Amniotic epithelial cell (primary cell): ENCODE measurements at places on chromosomes 4 and X.

- peak; percentile 64 for DNase-seq
These were observed 357.8 kb downstream of the MID1IP1 start for GRCh38 chrX:39158801-39159657.

DNA sequence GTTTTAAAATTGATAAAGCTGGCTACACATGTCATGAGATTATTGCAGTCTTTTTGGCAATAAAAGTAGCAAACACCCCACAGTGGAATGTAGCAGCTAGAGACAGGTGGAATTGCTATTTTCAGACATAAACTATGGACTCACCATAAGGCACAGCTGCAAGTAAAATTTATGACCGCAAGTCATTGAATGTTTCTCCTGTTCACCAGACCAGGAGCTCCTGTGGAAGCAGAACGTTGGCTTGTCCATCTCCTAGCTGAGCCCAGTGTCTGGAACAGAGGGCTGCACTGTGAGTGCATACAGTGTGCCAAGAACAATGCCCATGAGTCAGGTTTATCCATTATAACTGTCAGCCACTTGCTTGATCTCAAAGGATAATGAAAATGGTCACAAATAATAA, 538.2 kb downstream of the INPP4B start:
- DNase-seq = no peak

- DNase-seq = no peak
These were observed 340.0 kb downstream of the FBXW7 start for GRCh38 chr4:152195888-152196287.

DNA sequence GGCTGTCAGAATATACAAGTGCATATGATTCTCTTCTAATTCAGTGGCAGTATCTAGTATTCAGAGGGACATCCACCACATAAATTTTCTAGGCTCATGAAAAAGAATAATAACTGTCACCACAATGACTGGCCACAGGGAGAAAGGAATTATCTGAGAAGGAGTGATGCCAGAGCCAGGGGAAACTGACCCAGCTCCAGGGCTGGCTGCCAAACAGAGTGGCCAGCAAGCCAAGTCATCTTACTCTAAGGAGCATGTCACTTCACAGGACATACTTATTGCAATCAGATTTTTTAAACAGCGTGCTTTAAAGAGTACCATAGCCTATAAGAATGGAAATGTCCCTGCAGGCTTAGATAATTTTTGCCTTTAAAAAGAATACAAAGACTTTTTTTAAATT, 5.8 kb upstream of the SEPTIN11 start:
- DNase-seq = no peak

DNA sequence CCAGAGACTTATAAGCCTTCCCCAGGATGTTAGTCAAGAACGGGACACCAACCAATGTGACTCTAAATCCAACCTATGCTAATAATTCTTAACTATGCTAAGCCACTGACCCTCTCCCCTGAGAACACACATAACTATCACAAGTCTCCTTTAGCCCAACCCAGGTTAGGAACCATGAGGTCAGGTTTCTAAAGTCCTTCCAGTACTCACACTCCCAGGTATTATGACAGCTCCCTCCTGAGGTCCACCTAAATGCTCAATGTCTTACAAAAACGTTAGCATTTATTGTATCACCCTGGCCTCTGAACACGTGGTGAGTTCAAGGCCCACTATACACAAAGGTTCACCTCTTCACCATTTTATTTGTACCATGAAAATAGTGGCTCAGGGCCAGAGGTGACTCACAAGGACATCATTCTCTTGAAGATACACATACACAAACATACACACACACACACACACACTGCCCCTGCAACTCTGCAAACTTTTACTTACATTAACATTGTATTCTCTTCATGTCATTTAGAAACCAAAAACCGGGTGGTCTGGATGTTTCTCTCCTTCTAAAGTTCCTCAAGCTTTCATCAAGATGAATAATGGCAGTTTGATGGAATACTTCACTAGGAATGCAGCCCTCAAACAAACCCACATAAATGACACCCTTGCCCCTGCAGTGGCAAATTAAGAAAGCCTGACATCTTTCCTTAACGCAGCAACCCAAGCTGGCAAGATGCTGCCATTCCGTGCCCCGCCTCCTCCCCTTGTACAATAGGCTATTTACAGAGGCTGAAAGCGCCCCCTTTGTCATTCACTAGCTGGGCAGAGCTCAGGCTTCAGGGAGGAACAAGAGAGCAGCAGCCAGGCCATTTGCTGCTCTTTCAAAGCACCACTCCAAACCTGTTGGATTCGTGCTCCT, 17.7 kb downstream of the ACSL1 start:
- DNase-seq = peak; percentile 69

GRCh38 chr4:154208424-154208823, 283.2 kb downstream of the DCHS2 start:
- no peak for DNase-seq

GRCh38 chrX:63349307-63349706, 1.8 kb downstream of the SPIN4 start:
- peak; percentile 8 for DNase-seq

- DNase-seq = peak; percentile 75
These were observed 23.6 kb upstream of the YTHDC1 start for GRCh38 chr4:68373513-68373912.

DNA sequence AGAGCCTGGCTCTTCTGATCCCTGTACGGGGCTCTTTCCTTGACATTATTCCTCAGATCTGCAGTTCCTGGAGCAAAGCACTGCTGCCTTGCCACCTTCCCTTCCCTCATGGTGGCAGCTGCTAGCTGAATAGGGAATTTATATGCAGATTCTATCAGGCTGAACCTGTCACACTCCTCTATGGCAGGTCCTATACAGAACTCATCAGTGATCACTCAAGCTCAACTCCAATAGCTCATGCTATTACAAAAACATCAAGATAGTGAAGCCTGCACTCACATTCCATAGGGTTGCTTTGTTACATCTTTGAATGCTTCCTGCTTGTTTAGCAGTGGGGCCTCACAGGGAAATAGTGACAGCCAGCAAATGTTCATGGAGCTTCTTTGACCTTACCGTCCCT, 71.7 kb downstream of the SLC2A9 start:
- no peak for DNase-seq

GRCh38 chr4:120658772-120659171, 263.8 kb downstream of the PRDM5 start:
- no peak for DNase-seq

DNA sequence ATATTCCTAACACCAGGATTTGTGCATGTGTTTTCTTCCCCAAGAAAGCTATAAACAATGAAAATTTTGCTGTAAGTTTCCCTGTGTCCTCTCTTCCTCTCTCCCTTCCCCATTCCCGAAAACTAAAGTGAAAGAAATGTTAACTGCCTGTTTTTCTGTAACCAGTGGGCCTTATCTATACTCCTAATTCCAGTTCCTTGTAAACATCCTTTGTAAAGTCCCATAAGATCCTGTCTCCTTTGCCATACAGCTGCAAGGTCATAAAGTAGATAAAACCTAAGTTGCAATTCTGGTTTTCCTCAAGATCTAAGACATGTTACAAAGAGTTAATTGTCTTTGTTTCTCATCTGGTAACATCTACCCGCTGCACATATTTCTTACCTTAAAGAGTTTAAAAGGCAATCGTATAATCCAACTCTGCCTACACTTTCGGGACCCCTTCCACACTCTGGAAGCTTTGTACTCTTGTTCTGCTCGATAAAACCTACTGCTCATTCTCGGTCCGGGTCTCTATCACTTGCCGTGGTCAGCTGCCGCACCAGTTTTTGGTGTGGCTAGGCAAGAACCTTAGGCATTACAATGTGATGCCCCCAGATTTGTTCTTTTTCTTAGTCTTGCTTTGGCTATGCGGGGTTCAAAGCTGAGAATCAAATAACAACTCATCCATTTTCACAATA, 20.5 kb downstream of the UGT2B7 start:
- DNase-seq = peak; percentile 63

DNA sequence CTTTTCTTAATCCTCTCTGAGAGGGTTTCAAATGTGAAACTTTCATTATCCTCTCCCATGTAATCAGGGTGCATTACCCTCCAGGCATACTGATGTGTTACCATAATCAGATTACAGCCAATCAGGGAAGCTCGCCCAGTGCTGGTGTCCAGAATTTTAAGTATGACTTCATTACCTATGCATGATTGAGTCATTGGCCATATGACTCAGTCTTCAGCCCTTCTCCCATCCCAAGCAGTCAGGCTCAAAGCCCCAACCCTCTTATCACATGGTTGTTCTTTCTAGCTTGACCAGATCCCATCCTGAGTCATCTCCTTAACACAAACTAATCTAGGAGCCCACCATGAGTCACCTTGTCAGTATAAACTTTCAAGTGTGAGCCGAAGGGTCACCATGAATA, 1668.1 kb upstream of the AGA start:
- peak; percentile 53 for DNase-seq

- DNase-seq = no peak
These were observed 91.4 kb downstream of the BCOR start for GRCh38 chrX:40006106-40007017.

DNA sequence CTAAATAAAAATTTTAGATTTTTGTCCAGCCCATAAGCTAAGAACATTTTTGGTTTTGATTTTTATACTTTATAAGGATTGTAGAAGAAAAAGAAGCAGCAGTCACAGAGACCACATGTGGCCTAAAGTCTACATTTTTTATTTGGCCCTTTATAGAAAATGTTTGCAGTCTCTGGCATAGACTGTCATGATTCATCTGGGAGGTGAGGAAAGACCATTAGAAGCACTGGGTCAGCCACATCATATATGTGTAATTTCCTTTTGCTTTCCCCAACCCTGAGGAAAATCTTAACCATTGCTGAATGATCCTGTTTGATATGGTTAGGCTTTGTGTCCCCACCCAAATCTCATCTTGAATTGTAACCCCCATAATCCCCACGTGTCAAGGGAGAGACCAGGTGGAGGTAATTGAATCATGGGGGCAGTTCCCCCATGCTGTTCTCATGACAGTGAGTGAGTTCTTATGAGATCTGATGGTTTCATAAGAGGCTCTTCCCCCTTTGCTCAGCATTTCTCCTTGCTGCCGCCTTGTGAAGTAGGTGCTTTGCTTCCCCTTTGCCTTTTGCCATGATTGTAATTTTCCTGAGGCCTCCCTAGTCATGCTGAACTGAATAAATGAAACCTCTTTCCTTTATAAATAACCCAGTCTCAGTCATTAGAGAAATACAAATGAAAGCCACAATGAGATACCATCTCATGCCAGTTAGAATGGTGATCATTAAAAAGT, 12.1 kb upstream of the COPS4 start:
- DNase-seq = no peak

DNA sequence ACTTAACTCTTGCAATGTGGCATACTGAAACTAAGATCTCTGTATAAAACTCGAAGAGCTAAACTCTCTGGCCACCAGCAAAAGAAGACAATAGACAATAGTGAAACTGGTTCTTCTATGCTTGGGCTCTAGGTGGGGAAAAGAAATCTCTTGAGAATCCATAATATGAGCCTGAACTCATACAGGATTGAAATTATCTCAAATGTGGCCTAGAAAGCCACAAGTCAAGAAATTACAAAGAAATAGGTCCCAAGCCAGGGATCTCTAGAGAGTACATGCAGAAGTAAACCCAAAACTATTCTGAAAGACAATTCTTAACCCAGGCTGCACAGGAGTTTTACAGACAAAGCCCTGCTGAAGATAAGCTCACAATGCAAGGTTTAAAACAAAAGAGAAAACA, 127.4 kb downstream of the ANAPC10 start:
- DNase-seq = no peak

GRCh38 chr4:32752962-32753361, 2032.8 kb downstream of the PCDH7 start:
- DNase-seq = no peak

GRCh38 chr4:6338951-6339817, 69.5 kb downstream of the WFS1 start:
- DNase-seq = no peak

DNA sequence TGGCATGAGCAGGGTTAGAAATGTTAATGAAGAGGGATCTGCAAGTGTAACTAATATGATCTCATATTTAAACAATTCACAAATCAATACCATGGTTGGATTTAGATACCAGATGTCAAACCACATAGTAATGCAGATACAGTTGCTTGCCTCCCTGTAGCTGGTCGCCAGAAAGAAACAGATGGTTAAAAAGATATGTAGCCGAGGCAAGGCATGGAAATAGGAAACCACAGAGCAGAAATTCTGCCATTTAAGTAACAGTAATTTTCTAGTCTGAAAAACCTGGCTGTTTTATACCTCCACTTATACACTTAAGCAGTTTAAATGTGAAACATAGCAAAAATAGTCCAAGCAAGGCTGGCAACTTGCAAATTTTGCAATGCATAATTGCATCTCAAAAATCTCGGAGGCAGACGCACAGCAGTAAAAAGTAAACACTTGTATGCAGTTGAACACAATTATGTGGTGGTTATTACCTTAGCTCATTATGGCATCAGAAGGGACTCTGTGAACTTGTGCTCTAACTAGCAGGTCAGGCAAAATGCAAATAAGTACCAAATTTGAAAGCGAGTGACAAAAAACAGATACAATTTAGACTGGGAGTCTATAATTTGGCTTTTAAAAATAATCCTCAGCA, 126.8 kb downstream of the NAA11 start:
- DNase-seq = no peak

GRCh38 chrX:131216828-131217227, 72.3 kb downstream of the IGSF1 start:
- DNase-seq = no peak

- DNase-seq = no peak
These were observed 234.1 kb downstream of the STIM2 start for GRCh38 chr4:27094783-27095182.

- DNase-seq = no peak
These were observed 78.4 kb downstream of the CCNG2 start for GRCh38 chr4:77235289-77235854.

- DNase-seq = no peak
These were observed 218.6 kb downstream of the DCAF12L2 start for GRCh38 chrX:125947501-125947900.

- DNase-seq = no peak
These were observed 194.9 kb downstream of the ADAMTS3 start for GRCh38 chr4:72374159-72374558.

- peak; percentile 21 for DNase-seq
These were observed 187.9 kb downstream of the EPHA5 start for GRCh38 chr4:65482410-65482809.

GRCh38 chrX:23228950-23229448, 105.7 kb upstream of the PTCHD1 start:
- no peak for DNase-seq

DNA sequence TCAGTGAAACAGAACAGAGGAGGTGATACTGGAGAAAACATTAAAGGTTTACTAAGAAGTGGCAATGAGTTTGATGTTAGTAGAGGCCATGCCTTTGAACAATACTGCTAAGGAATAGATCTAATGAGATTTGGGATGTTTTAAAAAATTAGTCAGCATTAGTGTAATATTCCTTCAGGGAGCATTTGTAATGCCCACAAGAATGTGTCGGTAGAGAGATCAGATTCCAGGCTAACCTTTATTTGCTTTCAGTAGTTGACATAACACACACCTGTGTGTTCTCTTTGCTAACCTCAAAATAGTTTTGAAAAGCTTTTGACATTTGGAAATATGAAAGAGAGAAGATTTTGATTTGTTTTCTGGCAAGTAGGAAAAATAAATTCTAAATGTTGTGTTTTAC, 328.8 kb downstream of the BMPR1B start:
- DNase-seq = no peak
